ENCODE measurements at places on chromosomes 13 and 19.

DNA sequence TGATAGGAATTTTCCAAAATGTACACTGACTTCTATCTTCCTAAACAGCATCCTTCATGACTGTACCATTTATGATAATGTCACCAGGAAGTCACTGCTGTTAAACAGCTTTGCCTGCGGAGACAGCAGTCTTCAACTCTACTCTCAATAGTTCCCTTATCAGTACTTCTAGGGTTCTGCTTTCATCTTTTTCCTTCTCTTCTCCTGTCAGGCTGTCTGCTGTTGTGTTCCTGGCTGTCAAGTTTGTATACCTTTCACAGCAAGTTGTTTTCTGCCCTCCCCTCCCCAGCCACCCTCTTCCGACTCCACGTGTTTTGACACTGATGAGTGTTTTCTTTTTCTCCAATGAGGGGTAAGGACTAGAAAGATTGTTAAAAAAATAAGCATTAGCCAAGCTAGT lies 2.2 kb downstream of the UPF3A start:
- DNase-seq, result peak; percentile 40

DNA sequence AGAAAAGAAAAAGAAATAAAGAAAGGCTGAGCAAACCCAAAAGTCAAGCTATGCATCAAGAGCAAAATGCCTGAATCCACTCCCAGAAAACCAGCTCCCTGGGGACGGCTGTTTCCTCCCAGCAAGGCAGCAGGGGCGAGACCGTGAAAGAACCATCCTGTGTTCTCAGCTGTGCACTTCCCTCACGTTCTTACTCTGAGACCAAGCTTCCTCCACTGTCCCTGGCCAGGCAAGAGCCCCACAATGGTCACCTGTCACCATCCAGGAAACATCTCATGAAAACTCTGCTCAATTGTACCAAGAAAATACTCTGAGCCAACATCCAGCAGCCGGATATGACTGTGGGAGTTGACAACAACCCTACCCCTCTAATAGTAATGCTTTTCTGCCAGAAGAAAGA lies 22.9 kb downstream of the RAB20 start:
- DNase-seq, result no peak

- no peak for DNase-seq
These were observed 5.7 kb downstream of the VASP start for GRCh38 chr19:45512881-45513483.

- no peak for DNase-seq
These were observed 18.2 kb downstream of the LRRC4B start for GRCh38 chr19:50549927-50550593.

- no peak for DNase-seq
These were observed 6.2 kb downstream of the CARD8 start for GRCh38 chr19:48249502-48250014.

GRCh38 chr13:87923753-87924152 lies 252.6 kb downstream of the SLITRK5 start:
- DNase-seq, result no peak

All from K562 (cell line).